ENCODE measurements at places on chromosomes 1 and 21. TPM values are rescaled to one million over a fixed set of nuclear protein-coding genes. Genes with fewer than 3 reads are reported as not detected.
A peak's percentile ranks its signal among the peaks of the same experiment; 100 is the strongest.

DNA sequence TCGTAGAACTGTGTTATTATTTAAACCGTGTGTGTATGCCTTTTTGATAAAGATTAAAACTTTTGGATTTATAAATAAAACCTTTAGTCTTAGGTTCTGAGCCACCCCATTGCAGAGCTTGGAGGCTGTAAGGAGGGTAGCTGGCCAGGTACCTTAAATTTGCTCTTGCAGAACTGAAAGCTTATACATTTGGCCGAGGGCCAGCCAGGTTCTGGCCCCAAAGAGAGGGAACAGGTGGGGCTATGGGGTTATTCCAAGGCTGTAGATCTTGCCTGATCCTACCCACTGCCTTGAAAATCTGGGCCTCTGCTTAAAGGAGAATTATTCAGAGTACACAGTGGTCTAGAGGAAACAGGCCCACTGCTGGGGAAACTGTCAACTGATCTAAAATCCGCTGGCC is 59.6 kb downstream of the CAMK2N1 start:
- DNase-seq: no peak

DNA sequence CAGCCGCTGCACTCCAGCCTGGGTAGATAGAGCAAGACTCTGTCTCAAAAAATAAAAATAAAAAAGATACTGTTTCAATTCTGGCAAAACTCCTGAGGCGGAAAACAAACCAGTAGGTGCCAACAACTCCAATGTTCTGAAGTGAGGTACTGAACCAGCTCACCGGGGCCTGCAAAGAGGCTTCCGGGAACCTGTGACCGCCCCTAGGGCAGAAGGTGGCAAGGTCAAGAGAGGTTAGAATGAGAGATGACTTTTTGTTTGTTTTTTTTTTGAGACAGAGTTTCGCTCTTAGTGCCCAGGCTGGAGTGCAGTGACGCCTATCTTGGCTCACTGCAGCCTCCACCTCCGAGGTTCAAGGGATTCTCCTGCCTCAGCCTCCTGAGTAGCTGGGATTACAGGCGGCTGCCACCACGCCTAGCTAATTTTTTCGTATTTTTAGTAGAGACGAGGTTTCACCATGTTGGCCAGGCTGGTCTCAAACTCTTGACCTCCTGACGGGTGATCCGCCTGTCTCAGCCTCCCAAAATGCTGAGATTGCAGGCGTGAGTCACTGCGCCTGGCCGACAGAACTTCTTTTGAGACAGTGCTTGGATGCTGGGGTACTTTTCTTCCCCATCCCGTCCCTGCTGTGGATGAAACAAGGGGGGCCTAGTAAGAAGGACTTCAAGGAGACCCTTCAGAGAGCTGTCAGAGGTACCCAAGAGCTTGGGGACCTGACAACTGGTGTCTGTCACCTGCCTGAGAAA is 91.9 kb upstream of the SLC25A33 start:
- no peak for DNase-seq

DNA sequence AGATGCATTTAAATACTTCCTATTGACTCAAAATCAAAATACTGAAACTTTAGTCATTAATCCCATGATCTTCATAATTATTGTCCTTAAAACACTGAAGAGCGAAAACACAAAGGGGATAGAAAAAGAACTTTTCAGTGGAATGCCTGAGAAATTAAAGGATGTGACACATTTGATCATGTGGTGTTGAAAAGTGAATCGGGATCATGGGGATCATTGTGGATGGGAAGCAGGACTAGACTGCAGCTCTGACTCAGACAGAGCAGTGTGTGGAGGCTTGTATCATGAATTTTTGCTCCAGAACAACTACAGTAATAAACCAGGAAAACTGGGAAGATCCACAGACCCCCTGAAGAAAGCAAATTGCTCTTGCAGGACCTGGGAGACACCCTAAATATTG is 161.1 kb upstream of the CXADR start:
- no peak for DNase-seq

DNA sequence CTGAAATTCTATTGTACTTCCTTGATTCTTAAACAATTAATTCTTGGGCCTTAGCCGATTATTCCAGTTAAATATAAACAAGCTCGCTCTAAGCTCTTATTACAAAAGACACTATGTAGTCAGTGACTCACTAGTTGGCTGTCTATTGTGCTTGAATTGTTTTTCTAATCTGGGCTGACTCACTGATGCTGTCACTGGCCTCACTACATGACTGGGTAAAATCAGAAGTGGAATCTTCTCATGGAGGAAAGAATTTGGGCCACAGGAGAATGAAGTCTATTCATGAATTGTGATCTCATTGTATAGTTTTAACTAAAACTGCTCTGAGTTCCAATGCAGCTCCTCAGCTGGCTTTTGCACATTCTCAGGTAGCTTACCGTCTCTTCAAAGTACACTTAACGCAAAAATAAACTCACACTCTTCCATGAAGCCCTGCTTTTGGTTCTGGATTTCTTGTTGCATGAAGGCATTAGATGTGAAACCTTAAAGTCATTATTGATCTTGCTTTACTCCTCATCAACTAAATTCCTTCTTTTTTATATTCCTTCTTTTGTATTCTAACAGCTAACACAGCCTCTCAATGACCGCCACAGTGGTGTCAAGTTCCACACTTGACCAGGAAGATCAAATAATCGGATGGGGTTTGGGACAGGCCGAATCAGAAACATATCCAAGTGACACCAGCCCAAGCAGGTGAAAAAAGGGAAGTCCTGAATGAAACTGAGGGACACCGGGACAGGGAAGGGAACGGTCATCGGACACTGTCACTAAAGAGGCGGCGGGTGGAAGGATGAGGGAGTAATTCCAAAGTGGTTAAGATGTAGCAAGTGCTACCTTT is 80.9 kb upstream of the LBR start:
- DNase-seq: peak; percentile 98

- DNase-seq: no peak
Observed at GRCh38 chr1:64875101-64875500, 91.2 kb downstream of the JAK1 start.

GRCh38 chr1:10631811-10632593 is 157.3 kb downstream of the PEX14 start:
- DNase-seq: no peak

DNA sequence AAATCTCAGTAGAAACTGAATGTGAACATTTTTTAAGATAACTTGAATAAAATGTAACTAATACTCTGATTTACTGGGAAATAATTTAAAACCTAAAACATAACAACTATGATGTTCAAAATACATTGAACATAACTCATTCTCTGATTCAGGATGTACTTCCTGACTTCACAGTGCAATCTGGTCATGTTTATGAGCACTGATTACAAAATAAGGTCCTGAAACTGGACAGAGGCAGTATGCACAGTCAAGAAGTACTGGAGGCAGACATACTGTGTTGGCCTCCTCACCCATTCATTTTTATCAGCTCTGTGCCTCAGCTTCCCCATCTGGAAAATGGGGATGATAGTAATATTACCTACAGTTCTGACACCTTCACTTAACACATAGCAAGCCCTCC is 651.3 kb downstream of the PTPRC start:
- DNase-seq: no peak

DNA sequence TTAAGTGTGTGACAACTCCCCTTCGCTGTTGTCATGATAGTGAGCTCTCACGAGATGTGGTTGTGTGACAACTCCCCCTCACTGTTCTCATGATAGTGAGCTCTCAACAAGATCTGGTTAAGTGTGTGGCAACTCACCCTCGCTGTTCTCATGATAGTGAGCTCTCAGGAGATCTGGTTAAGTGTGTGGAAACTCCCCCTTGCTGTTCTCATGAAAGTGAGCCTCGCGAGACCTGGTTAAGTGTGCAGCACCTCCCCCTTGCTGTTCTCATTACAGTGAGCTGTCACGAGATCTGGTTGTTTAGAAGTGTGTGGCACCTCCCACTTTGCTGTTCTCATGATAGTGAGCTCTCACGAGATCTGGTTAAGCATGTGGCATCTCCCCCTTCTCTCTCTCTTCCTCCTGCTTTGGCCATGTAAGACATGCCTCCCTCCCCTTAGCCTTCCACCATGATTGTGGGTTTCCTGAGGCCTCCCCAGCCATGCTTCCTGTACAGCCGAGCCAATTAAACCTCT is 25.1 kb upstream of the LSS start:
- DNase-seq: no peak

GRCh38 chr1:152386940-152387339 is 27.1 kb downstream of the CRNN start:
- DNase-seq: no peak

- DNase-seq: no peak
Observed at GRCh38 chr1:160018900-160019299, 12.9 kb downstream of the PIGM start.

The SERTAD4 gene
- total RNA-seq: 10.6 TPM

The ELF3 gene
- total RNA-seq: 153 TPM

The MYCL gene
- total RNA-seq: 8.2 TPM

DNA sequence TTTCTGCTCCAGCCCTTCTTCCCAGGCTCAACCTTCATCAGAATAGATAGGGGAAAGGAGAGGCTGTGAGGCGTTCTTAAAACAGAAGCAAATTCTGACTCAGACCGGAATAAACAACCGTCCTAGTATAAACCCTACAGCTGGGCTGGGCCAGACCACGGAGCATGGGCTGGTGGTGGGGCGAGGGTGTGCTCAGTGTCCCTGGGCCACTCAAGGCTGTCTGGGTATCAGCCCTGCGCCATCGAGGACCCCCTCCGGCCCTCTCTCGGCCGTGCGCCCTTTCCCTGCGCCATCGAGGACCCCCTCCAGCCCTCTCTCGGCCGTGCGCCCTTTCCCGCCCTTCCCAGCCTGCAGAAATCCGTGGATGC is 36.0 kb downstream of the CAPN2 start:
- DNase-seq: no peak

- DNase-seq: no peak
Observed at GRCh38 chr1:18556364-18556763, 74.3 kb upstream of the PAX7 start.

The EFNA1 gene
- total RNA-seq: 126 TPM

- DNase-seq: peak; percentile 38
Observed at GRCh38 chr1:1959840-1960479, 40.9 kb upstream of the TMEM52 start.

DNA sequence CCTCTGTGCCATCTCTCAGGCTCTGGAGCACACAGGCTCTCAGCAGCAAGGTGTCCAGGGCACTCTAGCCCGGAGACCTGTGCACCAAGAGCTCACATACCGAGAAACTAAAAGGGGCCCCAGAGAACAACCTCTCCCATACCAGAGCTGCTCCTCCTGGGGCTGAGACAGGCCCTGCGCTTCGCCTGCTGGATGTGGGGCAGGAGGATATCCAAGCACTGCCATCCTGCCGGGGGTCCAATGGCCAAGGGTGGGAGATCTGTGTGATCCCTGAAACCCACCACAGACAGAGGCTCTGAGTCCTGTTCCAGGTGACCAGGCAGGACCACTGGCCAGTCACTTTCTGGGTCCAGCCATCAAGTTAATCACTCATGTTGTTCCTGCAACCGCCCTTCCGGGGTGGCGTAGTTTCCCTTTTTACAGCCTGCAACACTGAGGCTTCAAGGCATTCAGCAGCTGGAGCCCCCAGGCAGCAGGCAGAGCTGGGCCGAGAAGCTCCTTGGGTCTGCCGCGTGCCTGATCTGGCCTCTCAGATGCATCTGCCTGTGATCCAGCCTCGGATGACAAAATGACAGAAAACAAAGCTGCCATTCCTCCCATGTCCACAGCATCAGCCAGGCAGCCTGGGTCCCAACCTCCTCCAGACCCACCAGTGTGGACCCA is 36.7 kb upstream of the ACTRT2 start:
- DNase-seq: no peak

DNA sequence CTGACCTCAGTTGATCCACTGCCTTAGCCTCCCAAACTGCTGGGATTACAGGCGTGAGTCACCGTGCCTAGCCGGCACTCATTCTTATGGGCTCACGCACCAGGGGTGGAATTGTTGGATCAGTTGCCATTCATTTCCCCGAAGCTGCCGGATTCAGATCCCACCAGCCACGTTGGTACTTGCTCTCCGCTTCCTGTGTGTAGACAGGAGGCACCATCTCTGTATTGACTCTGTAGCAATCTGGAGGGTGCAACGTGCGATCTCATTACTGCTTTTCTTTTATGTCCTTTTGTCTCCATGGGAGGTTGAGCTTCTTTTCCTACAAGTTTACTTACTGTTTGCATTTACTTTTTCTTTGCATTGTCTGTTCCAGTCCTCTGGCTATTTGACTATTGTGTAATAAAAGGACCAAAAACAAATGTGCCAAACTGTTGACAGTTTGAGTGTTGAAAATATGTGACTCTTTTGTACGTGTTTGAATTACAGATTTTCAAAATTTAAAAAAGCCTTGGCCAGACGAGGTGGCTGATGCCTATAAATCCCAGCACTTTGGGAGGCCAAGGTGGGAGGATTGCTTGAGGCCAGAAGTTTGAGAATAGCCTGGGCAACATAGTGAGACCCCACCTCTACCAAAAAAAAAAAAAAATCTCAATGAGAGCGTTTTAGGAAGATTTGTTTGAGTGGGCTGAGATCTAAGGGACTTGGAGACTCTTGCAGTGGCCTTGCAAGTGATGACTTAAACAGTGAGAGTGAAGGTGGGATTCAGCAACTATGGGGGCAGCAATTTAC is 39.1 kb downstream of the SPSB1 start:
- no peak for DNase-seq

The VAV3 gene
- 8.8 TPM for total RNA-seq

The VHLL gene
- not detected for total RNA-seq

- no peak for DNase-seq
Observed at GRCh38 chr1:39898648-39899603, 2.8 kb downstream of the MYCL start.

The DBT gene
- total RNA-seq: 4.6 TPM

GRCh38 chr1:94772230-94772641 is 47.9 kb upstream of the SLC44A3 start:
- DNase-seq: no peak

GRCh38 chr1:221725735-221726672 is 15.9 kb downstream of the DUSP10 start:
- DNase-seq: no peak

GRCh38 chr1:227058321-227058751 is 118.2 kb downstream of the COQ8A start:
- peak; percentile 10 for DNase-seq

The RNU5D-1 gene
- not detected for total RNA-seq

GRCh38 chr1:100265562-100265930 is 470 bp upstream of the RTCA start:
- DNase-seq: no peak

DNA sequence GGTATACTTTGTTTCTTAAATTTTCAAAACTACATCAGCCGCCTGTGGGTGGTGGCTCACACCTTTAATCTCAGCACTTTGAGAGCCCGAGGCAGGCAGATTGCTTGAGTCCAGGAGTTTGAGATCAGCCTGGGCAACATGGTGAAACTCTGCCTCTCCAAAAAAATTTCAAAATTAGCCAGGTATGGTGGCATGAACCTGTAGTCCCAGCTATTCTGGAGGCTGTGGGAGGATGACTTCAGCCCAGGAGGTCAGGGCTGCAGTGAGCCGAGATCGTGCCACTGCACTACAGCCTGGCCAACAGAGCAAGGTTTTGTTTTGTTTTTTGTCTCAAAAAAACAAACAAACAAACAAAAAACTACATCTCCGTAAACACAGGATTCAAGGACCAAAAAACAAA is 3.3 kb downstream of the EYA3 start:
- DNase-seq: no peak

- no peak for DNase-seq
Observed at GRCh38 chr1:109432336-109432735, 6.1 kb upstream of the PSMA5 start.

The RAB7B gene
- 0.13 TPM for total RNA-seq
